Glutamatergic neuron (in vitro differentiated cells): ENCODE measurements at places on chromosomes 7 and 10. TPM values are rescaled to one million over a fixed set of nuclear protein-coding genes. Genes with fewer than 3 reads are reported as not detected.

The PAX4 gene
- not detected for total RNA-seq

The HEPACAM2 gene
- total RNA-seq, result not detected

The BLNK gene
- total RNA-seq, result not detected

The INPP5F gene
- total RNA-seq, result 186 TPM

The C10orf95 gene
- total RNA-seq, result not detected
